ENCODE measurements at places on chromosomes 12 and 14. TPM values are rescaled to one million over a fixed set of nuclear protein-coding genes. Genes with fewer than 3 reads are reported as not detected.

The OTX2 gene
- polyA plus RNA-seq: not detected

The HSPA2 gene
- 8.4 TPM for polyA plus RNA-seq

The PAPLN gene
- polyA plus RNA-seq: 9.3 TPM

The TMCC3 gene
- polyA plus RNA-seq: 7.4 TPM

The IFNG-AS1 gene
- not detected for polyA plus RNA-seq

The COX8C gene
- 0.51 TPM for polyA plus RNA-seq

The SBNO1 gene
- polyA plus RNA-seq: 12.5 TPM

The NINJ2 gene
- 0.82 TPM for polyA plus RNA-seq

The KRT7 gene
- 0.37 TPM for polyA plus RNA-seq

The EXOC3L4 gene
- 0.62 TPM for polyA plus RNA-seq

The PLEKHH1 gene
- polyA plus RNA-seq: 6.8 TPM

The AKAP6 gene
- 6.4 TPM for polyA plus RNA-seq

The TMTC2 gene
- 5.9 TPM for polyA plus RNA-seq

The FIGNL2 gene
- polyA plus RNA-seq: 0.22 TPM

The EML1 gene
- polyA plus RNA-seq: 4.4 TPM

The DYNLL1 gene
- polyA plus RNA-seq: 522 TPM

The CISTR gene
- polyA plus RNA-seq: not detected

The C12orf56 gene
- not detected for polyA plus RNA-seq

The REC8 gene
- 4.9 TPM for polyA plus RNA-seq

The KLRG1 gene
- polyA plus RNA-seq: 1.1 TPM

The ARHGEF25 gene
- 48.8 TPM for polyA plus RNA-seq
